ENCODE measurements at places on chromosomes 2 and 18.

DNA sequence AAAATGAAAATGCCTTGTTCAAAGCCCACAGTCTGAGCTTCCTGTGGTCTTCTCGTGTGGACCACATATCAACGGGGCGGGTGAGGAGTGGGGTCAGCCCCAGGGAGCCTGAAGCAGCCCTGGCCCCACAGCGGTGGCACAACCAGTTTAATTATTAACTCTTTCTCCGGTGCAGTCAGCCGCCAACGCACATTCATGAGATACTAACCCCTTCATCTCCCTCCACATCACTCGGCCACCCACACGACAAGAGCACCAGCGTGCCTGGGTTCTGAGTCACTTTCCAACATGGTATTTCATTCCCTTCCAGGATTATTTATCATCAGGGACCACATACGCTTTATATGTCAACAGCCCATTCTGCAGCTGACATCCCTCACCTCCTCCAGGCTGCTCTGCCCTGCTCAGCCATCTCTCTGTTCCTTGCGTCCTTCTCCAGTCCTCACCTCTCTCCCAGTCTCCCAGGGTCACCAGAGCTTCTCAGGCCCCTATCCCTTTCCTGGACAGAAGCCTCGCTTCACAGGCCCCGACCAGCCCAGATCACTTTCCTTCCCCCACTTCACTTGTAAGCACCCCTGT, 48.0 kb upstream of the ID2 start:
- DNase-seq: no peak

GRCh38 chr2:6355886-6356761, 509.6 kb downstream of the CMPK2 start:
- DNase-seq: no peak

- no peak for DNase-seq
Observed at GRCh38 chr18:2655954-2656236, 369 bp downstream of the SMCHD1 start.

GRCh38 chr2:70902067-70902442, 33.6 kb upstream of the ATP6V1B1 start:
- no peak for DNase-seq

DNA sequence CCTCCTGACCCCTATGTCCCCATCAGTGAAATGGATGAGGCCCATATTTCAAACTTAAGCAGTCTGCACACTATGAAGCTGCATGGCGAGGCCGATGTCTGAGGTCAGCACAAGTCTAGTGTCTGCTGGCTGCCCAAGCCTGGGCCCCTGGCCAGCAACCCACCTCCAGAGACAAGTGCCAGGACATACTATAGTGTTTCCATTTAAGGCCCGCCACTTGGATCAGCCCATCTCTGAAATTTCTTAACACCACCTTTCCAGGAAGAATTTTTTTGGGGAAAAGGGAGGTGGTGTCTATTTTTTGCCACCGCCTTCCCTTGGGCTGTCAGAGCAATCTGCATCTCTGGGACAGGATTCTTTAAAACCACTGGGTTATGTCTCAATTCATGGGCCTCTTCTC, 1.8 kb downstream of the ACVR1 start:
- peak; percentile 37 for DNase-seq

DNA sequence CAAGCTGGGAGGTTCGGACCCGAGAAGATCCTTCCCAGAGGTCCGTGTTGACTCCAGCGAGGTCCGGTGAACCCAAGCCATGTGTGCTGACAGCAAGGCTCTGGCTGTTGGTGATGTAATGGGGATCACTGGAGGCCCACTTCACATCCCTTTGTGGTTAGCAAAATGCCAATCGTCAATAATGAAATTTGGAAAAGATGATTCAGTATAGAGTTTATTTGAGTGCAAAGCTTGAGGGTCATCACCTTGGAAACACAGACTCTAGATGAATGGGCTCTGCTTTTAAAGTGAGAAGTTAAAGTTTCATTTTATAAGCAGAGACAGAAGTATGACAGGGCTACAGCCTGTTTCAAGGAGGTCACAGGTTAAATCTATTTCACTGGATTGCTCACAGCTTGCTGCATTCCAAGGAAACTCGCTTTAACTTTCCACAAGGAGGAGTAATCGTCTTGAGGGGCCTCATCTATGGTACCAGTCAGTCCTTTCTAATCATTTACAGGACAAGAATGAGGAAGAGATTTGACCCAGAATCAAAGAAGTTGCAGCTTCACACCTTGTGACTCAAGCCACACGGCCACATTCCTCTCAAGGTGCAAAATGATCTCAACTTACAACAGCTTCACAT, 140.5 kb downstream of the TPO start:
- DNase-seq: no peak

DNA sequence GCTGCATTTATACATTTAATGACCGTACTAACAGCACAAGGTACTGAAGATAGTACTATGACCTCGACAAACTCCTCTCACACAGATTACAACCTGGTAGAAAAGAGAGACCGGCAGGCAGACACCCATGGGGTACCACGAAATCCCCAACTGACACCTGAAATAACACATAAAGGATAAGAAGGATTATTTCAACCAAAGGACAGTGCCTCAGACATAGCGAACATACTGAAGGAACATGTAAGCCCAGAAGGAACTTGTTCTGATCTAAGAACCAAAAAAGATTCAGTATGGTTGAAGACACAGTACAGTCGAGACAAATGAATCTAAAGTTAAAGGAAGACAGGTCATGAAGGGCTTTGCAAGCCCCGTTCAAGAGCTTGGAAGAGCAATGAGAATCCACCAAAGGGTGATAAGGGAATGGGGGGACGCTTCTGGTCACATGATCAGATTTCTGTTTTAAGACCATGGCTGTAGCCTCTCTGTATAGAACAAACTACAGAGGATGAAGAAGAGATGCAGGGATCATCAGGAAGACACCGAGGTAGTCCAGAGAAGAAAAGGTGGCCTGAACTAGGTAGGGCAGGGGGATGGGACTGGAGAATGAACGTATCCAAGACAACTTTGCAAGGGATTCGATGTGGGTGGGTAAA, 902 bp downstream of the MCFD2 start:
- DNase-seq: no peak

- no peak for DNase-seq
Observed at GRCh38 chr2:14827226-14828023, 194.9 kb downstream of the LRATD1 start.

DNA sequence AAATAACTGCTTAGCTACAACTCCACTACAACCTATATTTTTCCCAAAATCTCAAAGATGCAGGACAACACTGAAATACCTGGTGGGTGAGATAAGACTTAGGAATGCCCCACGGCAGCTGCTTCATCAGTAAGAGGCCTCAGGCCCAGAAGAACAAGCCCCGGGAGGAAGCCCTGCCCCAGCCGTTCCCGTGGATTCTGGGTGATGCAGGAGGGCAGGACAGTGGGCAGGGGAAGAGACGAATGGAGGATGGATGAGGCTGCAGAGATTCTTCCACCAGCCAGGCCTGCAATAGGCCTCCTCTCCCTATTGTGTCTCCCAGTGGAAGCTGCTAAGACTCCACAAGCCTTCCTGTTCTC, 197.9 kb upstream of the HDAC4 start:
- DNase-seq: no peak

GRCh38 chr2:92072461-92073035, 2798.7 kb upstream of the TEKT4 start:
- no peak for DNase-seq

GRCh38 chr18:61731178-61731577, 161.6 kb downstream of the RNF152 start:
- DNase-seq: no peak

GRCh38 chr2:53018825-53019425, 748.7 kb upstream of the CHAC2 start:
- no peak for DNase-seq

DNA sequence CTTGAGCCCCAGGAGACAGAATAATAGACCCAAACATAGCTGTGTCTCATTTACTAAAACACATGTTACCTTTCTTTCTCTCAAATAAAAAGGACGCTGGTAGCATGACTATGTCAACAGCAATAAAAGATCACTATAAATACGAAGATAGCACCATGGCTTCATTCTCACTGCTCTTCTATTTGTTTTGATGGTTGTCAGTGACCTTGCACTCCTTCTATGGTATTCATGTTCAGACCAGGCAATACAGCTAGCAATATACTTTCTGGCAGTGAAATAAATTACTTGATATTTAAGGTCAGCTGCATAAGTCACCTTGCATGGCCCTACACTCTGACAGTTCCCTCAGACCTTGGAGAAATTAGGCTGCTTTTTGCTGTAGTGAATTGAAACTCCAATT, 263.2 kb upstream of the CDH7 start:
- DNase-seq: no peak

GRCh38 chr2:108932736-108933332, 56.2 kb downstream of the EDAR start:
- no peak for DNase-seq

- DNase-seq: no peak
Observed at GRCh38 chr2:114517580-114517979, 75.1 kb downstream of the DPP10 start.

- no peak for DNase-seq
Observed at GRCh38 chr2:240567137-240567871, 980 bp upstream of the RNPEPL1 start.

GRCh38 chr2:148646231-148646559, 1.6 kb downstream of the EPC2 start:
- DNase-seq: no peak

DNA sequence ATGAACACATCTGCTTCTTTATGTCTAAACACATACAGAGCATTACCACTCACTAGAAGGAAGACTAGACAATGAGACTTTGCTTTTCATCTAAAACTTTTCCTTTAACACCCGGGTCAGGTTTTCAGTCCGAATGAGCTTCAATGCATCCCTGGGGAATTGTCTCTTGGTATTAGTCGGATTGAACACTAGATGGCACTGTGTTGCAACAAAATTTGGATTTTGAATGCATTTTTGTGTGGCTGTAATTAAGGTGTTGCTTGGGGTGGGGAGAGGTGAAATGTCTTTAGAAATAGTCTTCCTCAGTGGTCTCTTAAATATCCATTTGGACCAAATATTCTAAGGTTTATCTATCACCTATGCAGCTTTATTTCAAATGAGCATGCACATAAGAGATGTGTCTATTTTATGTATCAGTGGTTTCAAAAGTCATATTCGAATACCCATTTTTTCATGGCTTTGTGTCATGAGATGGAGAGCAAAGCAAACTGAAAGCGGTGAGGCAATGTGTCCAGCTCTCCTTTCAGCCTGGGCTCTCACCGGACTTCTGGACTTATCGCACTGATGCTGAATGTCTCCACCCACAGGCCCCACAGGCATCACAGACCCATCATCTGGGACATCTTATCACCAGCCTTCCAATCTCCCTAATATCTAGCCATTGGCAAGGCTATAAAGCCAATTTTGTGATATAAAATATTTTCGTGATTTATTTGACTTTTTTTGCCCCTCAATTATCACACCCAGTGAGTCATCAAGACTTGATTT, 510.3 kb downstream of the RNF144A start:
- peak; percentile 24 for DNase-seq

GRCh38 chr2:207490441-207490840, 39.3 kb upstream of the CREB1 start:
- DNase-seq: no peak

DNA sequence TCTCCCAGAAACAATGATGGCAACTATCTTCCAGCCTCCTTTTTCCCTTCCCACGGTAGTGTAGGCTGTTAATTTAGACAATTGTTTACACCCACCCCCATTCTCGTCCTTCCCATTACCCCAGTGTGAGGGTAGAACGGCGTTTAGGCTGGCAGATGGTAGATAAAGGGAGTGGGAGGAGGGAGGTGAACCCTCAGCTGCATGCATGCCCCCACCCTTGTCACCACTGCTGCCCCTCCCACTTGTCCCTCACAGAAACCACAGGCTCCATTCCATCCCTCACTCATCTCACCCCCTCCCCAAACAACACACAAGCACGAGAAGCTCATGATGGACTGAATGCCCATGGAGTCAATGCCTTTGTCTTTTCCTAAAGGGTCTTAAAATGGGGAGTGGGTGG, 107.9 kb upstream of the PARD3B start:
- DNase-seq: no peak

- no peak for DNase-seq
Observed at GRCh38 chr2:65057391-65058052, 1.3 kb downstream of the CEP68 start.

DNA sequence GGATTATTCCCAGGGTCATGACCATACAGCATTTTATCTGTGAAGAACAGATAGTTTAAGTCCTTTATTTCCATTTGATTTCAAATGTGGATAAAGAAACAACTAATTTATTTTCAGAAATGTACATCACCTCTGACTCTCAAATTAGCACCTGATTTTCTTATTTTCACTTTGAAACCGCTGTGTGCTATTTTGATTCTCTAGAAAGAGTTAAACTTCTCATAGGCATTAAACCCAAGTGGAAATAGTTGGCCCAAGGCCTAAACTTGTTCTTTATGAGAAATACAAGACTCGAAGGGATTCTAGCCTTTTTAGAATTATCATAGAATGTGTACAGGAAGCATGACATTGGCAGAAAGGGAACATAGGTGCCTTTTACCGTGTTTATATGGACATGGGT, 41.5 kb upstream of the LTBP1 start:
- DNase-seq: no peak

GRCh38 chr2:171320208-171320621, 113.6 kb downstream of the METTL8 start:
- no peak for DNase-seq

DNA sequence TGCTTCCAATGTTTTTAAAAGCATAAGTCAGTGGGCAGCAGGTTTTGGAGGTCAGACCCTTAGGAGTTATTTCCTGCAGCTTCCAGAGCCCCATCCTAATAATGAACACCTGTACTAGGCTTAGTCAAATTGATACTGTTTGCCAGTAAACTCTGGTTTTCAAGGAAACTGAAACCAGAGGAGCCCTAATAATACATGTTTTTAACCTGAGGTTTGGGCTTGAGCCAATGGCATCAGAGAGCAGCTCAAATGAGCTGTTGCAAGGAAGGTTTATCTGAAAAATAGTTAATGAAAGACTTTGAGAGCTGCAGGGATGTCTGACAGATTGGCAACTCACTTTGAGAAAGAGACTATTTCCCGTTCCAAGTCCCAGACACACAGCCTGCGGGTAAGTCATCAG, 54.6 kb downstream of the DCC start:
- DNase-seq: no peak

DNA sequence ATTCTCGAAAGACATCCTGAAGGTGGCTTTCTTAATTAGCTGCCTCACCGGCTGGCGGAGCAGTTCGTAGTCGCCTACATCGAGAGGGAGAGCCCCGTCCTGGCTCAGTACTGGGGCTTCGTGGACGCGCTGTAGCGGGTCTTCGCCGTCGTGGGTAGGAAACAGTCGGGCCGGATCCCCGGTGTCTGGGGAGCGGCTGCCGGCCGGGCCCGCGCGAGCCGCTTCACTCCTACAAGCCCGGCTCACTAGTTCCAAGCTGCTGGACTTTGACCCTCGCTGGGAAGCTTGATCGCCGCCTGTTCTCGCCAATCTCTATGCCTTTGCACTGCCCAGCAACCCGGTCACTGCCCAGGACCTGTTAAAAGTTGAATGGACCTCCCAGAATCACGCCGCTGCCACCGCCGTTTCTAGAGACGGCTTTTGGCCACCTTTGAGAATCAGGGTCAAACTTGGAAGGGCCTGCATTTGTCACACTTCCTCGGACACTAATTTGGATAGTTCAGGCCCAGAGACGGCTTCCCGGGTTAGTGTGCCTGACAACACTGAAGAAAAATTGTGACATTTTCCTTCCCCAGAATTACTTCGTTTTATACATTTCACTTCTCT, 41.4 kb upstream of the AKAIN1 start:
- DNase-seq: no peak
